ENCODE measurements at places on chromosomes 4 and X.

- DNase-seq: no peak
Observed at GRCh38 chr4:40118861-40119260, 62.2 kb downstream of the N4BP2 start.

DNA sequence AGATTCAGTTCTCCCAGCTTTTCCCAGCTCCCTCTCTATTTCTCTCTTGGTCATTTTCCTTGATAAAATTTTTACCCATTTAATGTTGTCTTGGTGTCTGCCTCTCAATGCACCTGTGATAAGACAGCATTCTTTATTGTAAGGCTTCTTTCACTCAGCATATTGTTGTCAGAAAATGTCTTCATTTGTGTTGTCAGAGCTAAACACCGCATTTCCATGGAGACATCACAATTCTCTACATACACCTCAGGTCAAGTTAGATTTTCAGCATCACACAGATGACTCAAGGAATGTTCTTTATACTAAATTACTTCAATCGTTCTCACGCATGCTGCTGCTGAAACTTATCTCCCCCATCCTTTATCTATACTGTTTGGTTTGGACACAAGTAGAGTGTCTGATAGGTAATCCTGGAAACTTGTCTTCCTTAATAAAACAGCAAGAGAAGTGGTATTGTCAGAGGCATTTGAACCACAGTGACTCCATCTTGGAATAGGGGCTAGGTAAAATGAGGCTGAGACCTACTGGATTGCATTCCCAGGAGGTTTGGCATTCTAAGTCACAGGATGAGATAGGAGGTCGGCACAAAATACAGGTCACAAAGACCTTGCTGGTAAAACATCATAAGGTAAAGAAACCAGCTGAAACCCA, 41.3 kb upstream of the EFHC2 start:
- no peak for DNase-seq

DNA sequence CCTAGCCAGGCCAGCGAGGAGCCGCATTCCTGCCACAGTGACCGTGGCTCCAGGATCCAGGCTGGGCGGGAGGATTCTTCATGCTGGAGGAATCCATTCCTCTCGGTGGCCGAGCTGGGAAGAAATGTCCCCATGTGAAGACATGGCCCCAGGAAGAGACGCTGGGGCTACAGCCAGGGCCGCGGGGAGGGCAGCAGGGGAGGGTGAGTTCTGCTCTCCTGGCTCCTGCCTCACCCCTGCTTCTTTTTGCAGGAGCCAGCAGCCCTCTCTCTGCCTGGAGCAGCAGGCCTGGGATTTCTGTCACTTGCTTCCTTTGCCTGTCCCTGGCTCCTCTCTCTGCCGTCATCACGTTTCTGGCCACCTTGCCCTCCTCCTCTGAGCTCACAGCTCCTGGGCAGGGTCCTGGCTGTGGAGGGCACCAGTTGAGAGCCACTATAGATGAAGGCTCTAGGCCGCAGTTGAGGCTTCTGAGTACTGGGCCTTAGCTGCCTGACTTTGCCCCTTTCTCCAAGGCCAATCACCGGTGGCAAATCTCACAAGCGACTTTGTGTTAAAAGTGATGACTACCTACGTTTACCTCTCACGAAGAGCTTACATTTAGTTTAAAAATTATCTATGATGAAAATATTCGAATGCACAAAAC, 48.3 kb downstream of the ENPP6 start:
- DNase-seq: no peak

- DNase-seq: no peak
Observed at GRCh38 chr4:69748173-69748572, 12.2 kb downstream of the SULT1B1 start.

All from C1 segment of cervical spinal cord (tissue), 14 donors.